Activated B cell treated with CpG ODN at 0.5 μM for 24 hours (primary cell): ENCODE measurements at places on chromosomes 16 and 17. TPM values are rescaled to one million over a fixed set of nuclear protein-coding genes. Genes with fewer than 3 reads are reported as not detected.

DNA sequence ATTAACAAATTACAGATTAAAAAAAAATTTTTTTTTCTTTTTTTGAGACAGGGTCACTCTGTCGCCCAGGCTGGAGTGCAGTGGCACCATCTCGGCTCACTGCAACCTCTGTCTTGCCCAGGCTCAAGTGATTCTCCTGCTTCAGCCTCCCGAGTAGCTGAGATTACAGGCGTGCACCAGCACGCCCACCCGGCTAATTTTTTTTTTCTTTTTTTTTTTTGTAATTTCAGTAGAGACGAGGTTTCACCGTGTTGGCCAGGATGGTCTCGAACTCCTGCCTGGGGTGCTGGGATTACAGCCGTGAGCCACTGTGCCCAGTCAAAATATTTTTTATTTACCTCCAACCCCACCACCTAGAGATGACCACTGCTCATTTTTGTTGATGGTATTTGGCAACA, 25.5 kb downstream of the ACTG1 start:
- peaks cover 23% of the 10 kb centered on the region for H3K4me1 ChIP-seq
- no peak for DNase-seq
- peaks cover 14% of the 10 kb centered on the region for H3K27me3 ChIP-seq
- H3K27ac ChIP-seq = no peak overlapping the region
- H3K36me3 ChIP-seq = no peaks in the 10 kb centered on the region

DNA sequence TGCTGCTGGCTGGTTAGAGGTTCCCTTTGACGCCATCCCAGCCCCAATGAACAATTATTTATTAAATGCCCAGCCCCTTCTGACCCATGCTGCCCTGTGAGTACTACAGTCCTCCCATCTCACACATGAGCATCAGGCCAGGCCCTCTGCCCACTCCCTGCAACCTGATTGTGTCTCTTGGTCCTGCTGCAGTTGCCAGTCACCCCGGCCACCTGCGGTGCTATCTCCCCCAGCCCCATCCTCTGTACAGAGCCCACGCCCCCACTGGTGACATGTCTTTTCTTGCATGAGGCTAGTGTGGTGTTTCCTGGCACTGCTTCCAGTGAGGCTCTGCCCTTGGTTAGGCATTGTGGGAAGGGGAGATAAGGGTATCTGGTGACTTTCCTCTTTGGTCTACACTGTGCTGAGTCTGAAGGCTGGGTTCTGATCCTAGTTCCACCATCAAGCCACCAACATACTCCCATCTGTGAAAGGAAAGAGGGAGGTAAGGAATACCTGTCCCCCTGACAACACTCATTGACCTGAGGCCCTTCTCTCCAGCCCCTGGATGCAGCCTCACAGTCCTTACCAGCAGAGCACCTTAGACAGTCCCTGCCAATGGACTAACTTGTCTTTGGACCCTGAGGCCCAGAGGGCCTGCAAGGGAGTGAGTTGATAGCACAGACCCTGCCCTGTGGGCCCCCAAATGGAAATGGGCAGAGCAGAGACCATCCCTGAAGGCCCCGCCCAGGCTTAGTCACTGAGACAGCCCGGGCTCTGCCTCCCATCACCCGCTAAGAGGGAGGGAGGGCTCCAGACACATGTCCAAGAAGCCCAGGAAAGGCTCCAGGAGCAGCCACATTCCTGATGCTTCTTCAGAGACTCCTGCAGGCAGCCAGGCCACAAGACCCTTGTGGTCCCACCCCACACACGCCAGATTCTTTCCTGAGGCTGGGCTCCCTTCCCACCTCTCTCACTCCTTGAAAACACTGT, 11.3 kb downstream of the CX3CL1 start:
- H3K4me3 ChIP-seq = peak overlapping the region; percentile 1
- no peak for DNase-seq
- peak overlapping the region; percentile 84 for H3K27ac ChIP-seq

GRCh38 chr17:17567631-17568030, 23.9 kb downstream of the PEMT start:
- H3K27ac ChIP-seq = no peak overlapping the region
- no peak overlapping the region for H3K4me3 ChIP-seq
- H3K27me3 ChIP-seq = no peaks in the 10 kb centered on the region
- no peak for DNase-seq

DNA sequence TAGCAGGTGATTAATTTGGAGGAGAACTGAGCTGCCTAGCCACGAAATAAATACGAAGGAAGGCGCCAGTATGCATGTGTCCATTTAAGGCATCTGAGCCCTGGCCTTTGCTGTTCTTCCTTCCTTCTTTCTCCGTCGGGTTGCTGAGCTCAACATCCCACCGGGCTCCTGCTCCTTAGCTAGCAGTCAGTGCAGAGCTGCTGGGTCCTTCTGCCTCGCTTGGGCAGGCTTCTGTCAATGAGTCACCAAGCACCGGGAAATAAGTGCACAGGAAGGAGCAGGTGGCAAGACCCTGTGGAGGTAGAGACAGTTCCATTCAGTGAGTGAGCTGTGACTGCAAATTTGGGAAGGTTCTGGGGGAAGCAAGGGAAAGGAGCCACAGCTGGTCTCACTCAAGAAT, 120.7 kb downstream of the CCDC182 start:
- H3K36me3 ChIP-seq = peaks cover 8% of the 10 kb centered on the region
- peak overlapping the region; percentile 26 for H3K4me3 ChIP-seq
- no peaks in the 10 kb centered on the region for H3K27me3 ChIP-seq
- DNase-seq = no peak

GRCh38 chr16:60852635-60853034, 1183.6 kb downstream of the CDH8 start:
- H3K36me3 ChIP-seq = no peaks in the 10 kb centered on the region
- no peak overlapping the region for H3K4me3 ChIP-seq

GRCh38 chr17:77769215-77769614, 189.3 kb upstream of the TNRC6C start:
- H3K4me1 ChIP-seq = peaks cover 11% of the 10 kb centered on the region
- no peak overlapping the region for H3K4me3 ChIP-seq
- peaks cover 25% of the 10 kb centered on the region for H3K27me3 ChIP-seq
- DNase-seq = no peak
- H3K27ac ChIP-seq = no peak overlapping the region

GRCh38 chr17:50112694-50113093, 17.3 kb downstream of the SAMD14 start:
- DNase-seq = no peak
- H3K4me3 ChIP-seq = no peak overlapping the region
- H3K36me3 ChIP-seq = peaks cover 22% of the 10 kb centered on the region

MED1 gene
- 59.2 and 64.3 TPM in 2 replicates for total RNA-seq

DNA sequence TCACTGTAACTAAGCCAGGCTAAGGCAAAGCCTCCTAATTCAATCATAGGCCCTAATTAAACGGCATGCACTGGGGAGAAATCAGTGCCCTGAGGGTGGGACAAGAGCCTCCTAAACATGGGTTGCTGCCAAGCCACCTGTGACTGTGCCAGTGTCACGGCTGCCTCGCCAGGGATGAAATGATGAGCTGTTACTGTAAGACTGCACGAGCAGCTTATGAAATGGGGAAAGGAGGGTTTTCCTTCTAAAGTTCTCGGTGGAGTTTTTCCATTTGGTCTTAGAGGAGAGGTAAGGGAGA, 12.7 kb downstream of the TMEM11 start:
- H3K27ac ChIP-seq = no peak overlapping the region
- H3K27me3 ChIP-seq = no peaks in the 10 kb centered on the region
- DNase-seq = no peak
- H3K4me1 ChIP-seq = peaks cover 29% of the 10 kb centered on the region

GRCh38 chr17:76153202-76153601, 12.2 kb upstream of the FOXJ1 start:
- H3K4me3 ChIP-seq = no peak overlapping the region
- no peak overlapping the region for H3K27ac ChIP-seq
- H3K27me3 ChIP-seq = peaks cover 7% of the 10 kb centered on the region

DNA sequence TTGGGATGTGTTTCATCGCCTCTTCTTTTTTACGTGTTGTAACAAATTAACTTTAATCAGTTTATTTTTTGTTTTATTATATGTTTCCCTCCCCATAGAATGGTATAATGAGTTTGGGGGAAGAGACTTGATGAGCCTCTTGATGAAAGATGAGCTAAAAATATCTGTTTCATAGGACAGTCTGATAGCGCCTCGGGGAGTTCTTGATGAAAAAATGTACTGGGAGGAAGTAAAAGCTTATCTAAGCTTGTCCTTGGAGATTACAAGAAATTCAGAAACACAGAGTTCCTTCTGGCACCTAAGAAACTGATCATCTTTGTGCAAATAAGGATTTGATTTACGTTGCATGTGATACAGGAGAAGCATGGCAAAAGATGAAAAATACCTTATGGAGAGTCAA, 350.2 kb upstream of the CDH8 start:
- H3K36me3 ChIP-seq = no peaks in the 10 kb centered on the region
- H3K4me3 ChIP-seq = no peak overlapping the region
- DNase-seq = no peak
- no peaks in the 10 kb centered on the region for H3K4me1 ChIP-seq
- no peak overlapping the region for H3K27ac ChIP-seq
- no peaks in the 10 kb centered on the region for H3K27me3 ChIP-seq

UNK gene
- total RNA-seq = 52.3 and 61.2 TPM in 2 replicates

TSNAXIP1 gene
- total RNA-seq = 1.2 and 1.9 TPM in 2 replicates

DNA sequence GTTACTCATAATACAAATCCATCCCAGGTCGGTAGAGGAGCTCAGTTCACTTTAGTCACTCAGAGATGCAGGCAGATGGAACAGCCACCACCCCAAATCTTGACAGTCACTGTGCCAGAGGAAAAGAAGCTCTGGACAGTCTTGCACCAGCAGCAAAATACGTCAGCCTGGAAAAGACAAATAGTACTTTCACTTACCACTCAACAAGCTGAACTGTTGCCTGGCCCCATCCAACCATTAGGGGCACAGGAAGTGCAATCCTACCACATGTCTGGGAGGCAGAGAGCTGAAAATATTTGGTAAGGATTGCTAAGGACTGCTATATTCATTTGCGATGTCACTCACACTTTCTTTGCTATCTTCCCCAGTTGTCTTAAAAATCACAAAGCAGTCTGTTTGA, 239.1 kb upstream of the TOX3 start:
- H3K4me1 ChIP-seq = no peaks in the 10 kb centered on the region
- H3K27ac ChIP-seq = no peak overlapping the region
- H3K4me3 ChIP-seq = no peak overlapping the region
- no peaks in the 10 kb centered on the region for H3K36me3 ChIP-seq
- no peak for DNase-seq

DNA sequence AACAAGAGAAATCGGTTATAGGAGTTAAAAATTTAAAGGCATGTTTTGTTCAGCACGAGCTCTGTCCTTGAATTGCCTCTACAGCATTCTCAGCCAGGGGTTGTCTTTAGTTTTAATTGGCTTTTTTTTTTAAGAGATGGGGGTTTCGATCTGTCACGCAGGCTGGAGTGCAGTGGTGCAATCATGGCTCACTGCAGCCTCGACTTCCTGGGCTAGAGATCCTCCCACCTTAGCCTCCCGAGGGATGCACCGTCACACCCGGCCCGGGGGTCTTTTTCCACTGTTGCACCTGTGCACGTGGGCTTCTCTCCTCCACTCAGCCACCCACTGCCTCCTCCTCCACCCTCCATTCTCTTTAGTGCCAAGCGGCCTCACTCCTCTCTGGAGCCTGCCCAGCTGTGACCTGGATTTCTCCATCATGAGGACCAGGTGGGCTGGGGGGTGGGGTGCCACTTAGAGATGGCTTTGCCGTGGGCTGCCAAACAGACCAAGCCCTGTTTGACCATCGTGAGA, 106.8 kb upstream of the SEC14L1 start:
- peaks cover 2% of the 10 kb centered on the region for H3K36me3 ChIP-seq
- peaks cover 21% of the 10 kb centered on the region for H3K27me3 ChIP-seq
- no peak overlapping the region for H3K4me3 ChIP-seq
- H3K27ac ChIP-seq = no peak overlapping the region
- peaks cover 15% of the 10 kb centered on the region for H3K4me1 ChIP-seq

SLC2A4 gene
- not detected in 2 replicates for total RNA-seq

GRCh38 chr17:44794851-44795413, 35.2 kb downstream of the GJC1 start:
- no peaks in the 10 kb centered on the region for H3K27me3 ChIP-seq
- no peak overlapping the region for H3K4me3 ChIP-seq
- no peaks in the 10 kb centered on the region for H3K36me3 ChIP-seq
- no peak overlapping the region for H3K27ac ChIP-seq
- no peaks in the 10 kb centered on the region for H3K4me1 ChIP-seq

CSH1 gene
- not detected in 2 replicates for total RNA-seq

- no peaks in the 10 kb centered on the region for H3K36me3 ChIP-seq
- H3K27ac ChIP-seq = peak overlapping the region; percentile 92
- H3K4me3 ChIP-seq = peak overlapping the region; percentile 41
- no peak for DNase-seq
- no peaks in the 10 kb centered on the region for H3K27me3 ChIP-seq
- H3K4me1 ChIP-seq = peaks cover 49% of the 10 kb centered on the region
Measured at GRCh38 chr16:25060920-25061319, 45.8 kb upstream of the ARHGAP17 start.

GRCh38 chr17:57599271-57600045, 145.6 kb downstream of the CCDC182 start:
- H3K4me1 ChIP-seq = peaks cover 49% of the 10 kb centered on the region
- peak overlapping the region; percentile 90 for H3K27ac ChIP-seq
- DNase-seq = no peak
- H3K4me3 ChIP-seq = peak overlapping the region; percentile 69

GRCh38 chr16:87062569-87063442, 254.4 kb downstream of the C16orf95 start:
- no peaks in the 10 kb centered on the region for H3K36me3 ChIP-seq
- H3K4me1 ChIP-seq = peaks cover 28% of the 10 kb centered on the region
- H3K27ac ChIP-seq = no peak overlapping the region
- H3K27me3 ChIP-seq = peaks cover 18% of the 10 kb centered on the region

GJD3 gene
- total RNA-seq = not detected in 2 replicates

DNA sequence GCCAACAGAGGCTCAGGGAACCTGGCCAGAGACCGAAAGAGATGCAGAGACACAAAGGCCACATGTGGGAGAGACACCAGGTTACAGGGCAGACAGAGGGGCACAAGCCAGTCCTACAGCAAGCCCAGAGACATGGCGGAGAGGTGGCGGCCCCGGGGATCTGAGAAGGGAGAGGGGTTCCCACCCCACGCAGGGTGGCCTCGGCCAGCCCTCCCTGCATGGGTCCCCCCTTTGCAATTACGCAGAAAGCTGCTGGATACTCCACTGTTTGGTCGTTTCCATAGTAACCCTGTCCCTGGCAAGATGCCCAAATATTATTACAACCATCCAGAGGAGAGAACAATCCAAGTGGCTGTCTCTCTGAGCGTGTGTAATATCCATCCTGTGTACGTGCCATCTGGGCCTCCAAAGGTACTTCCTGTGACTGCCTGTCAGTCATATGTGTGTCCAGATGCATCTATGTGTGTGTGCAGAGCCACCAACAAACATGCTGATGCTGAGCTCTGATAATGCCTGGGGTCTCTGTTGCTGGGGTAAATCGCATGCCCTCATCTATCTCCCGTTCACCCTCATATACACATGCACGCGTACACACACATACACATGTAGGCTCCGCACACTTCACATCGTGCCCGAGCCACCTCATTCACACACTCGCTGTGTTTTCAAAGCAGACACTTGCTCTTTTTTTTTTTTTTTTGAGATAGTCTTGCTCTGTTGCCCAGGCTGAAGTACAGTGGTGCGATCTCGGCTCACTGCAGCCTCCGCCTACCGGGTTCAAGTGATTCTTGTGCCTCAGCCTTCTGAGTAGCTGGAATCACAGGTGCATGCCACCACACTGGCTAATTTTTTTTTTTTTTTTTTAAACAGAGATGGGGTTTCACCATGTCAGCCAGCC, 5.5 kb downstream of the PCGF2 start:
- H3K4me3 ChIP-seq = no peak overlapping the region
- H3K36me3 ChIP-seq = no peaks in the 10 kb centered on the region
- peaks cover 19% of the 10 kb centered on the region for H3K4me1 ChIP-seq
- no peak overlapping the region for H3K27ac ChIP-seq
